Activated CD4-positive, alpha-beta T cell treated with anti-CD3 and anti-CD28 coated beads for 36 hours (primary cell): ENCODE measurements at places on chromosomes 7 and 10. TPM values are rescaled to one million over a fixed set of nuclear protein-coding genes. Genes with fewer than 3 reads are reported as not detected.

Gene ANKRD1
- not detected for total RNA-seq

Gene BTBD16
- not detected for total RNA-seq

Gene GPC2
- total RNA-seq = 6.1 TPM

Gene FZD8
- 0.16 TPM for total RNA-seq

Gene ZNF365
- 0.09 TPM for total RNA-seq

Gene CEP41
- 19.7 TPM for total RNA-seq

Gene VAX1
- total RNA-seq = not detected

Gene ZNF503
- total RNA-seq = 0.40 TPM

Gene CALML3
- total RNA-seq = not detected

Gene SLC12A9
- total RNA-seq = 13.6 TPM
